ENCODE measurements at places on chromosomes 1 and 21.

DNA sequence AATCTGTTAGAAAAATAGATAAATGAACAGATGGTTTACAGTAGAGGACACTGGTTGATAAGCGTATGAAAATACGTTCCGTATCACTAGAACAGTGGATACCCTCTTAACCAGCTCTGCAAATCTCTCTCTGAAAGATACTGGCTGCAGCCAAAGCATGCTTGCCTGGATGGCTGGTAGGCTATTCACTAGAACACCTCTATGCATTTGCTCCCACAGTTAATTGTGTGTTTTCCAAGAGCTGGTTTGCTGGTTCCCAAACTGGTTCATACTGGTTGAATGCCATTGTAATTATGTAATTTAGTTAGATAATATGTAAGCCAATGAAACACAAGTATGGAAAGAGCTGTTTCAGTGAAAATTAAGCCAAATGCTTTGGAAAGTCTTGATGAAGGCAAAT, 126.6 kb downstream of the C1orf21 start:
- no peak for DNase-seq

DNA sequence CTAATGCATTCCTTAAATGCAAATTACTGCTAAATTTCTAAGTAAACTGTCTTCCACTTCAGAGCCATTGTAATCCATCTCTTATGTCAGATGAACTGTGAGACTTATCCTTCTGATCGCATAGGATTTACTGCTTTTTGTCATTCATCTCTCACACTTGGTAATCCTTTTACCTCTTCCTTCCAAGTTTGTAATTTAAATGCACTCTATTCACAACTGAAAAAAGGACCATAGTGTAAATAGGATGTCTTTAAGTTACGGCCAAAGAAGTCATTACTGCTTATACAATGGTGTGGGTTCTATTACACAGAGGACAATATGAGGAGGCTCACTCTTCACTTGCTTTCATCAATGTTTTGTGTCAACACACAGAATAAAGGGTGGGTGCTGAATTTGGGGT, 393.3 kb downstream of the PTBP2 start:
- no peak for DNase-seq

GRCh38 chr1:3461934-3462275, 7.4 kb downstream of the ARHGEF16 start:
- no peak for DNase-seq

DNA sequence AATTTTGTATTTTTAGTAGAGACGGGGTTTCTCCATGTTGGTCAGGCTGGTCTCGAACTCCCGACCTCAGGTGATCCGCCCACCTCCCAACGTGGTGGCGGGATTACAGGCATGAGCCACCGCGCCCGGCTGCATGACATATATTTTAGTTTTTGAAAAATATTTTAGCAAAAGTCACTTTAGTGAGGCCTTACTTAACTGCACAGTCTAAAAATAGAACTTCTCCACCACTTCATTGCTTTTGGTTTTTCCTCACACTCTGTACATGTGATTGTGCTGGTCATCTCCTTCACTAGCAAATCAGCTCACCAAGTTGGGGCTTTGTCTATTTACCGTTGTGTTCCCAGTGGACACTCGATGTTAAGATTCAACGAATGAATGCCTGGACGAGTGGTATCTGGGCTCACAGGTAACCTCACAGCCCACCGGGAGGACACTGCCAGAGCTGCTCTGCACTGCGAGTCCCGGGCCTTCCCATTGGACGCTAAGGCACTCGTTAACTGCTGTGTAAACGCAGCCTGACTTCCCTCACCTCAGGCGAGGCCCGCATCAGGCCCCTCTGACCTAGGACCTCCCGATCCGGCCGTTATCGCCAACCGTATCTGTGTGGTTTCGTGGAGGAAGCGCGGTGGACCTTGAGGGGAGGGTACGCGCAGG, 14.0 kb upstream of the ZNF692 start:
- DNase-seq, result peak; percentile 84

- no peak for DNase-seq
Observed at GRCh38 chr1:9676815-9677393, 25.4 kb downstream of the PIK3CD start.

All from WERI-Rb-1 (cell line).